ENCODE measurements at places on chromosomes 5 and 9.
A peak's percentile ranks its signal among the peaks of the same experiment; 100 is the strongest.

DNA sequence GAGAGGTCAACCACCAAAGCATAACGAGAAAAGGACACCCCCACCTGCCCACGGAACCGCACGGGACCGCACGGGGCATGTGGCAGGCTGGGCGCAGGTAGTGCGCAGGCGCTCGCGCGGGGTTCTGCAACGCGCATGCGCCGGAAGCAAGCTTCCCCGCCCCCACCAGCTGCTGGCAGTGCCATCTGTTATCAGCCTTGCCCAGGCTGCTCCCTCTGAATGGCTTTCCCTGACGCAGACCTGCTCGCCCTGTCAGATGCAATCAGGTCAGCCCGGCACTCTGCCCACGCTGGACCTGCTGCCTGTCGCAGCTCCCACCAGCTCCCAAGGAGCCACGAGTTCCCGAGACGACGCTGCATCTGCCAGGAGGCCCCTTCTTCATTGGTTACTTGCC is 22.8 kb downstream of the PTCH1 start:
- no peak for DNase-seq

DNA sequence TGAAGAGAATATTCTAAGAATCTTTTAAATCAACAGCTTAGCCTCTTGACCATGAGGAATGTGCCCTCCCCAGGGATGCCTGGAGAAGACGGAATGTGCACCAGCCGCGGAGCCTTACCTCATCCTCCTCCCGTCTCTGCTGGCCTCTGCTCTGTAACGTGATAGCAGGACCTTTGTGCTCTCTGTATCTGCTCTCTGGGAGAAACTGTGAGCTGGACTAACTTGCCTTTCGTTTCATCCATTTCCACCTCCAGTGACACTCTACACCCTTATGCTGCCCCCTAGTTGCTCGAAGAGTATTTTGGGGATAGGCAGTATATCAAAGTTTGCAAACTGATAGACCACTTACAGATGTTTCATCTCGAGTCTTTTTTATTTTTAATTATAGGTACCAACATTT is 141.4 kb downstream of the NPR3 start:
- DNase-seq, result peak; percentile 98

GRCh38 chr5:24804221-24804681 is 159.5 kb upstream of the CDH10 start:
- DNase-seq, result no peak

- DNase-seq, result no peak
These were observed 68.5 kb downstream of the DROSHA start for GRCh38 chr5:31463351-31463750.

DNA sequence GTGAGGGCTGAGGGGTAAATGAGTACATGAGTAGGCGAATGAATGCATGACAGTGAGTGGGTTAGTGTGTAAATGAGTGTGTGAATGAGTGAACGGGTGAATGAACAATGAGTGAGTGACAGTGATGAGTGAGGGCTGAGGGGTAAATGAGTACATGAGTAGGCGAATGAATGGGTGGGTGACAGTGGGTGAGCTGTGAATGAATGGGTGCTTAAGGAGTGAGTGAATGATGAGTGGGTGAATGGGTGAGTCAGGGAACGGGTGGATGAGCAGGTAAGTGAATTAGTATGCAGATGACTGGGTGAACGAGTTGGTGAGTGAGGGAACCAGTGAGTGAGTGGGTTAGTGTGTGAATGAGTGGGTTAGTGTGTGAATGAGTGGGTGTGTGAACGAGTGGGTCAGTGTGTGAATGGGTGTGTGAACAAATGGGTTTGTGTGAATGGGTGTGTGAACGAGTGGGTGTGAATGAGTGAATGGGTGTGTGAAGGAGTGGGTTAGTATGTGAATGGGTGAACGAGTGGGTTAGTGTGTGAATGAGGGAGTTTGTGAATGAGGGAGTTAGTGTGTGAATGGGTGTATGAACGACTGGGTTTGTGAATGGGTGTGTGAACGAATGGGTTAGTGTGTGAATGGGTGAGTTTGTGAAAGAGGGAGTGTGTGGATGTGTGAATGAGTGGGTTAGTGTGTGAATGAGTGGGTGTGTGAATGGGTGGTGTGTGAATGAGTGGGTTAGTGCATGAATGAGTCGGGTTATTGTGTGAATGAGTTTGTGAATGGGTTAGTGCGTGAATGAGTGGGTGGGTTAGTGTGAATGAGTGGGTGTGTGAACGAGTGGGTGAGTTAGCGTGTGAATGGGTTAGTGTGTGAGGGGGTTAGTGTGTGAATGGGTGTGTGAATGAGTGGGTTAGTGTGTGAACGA is 32.9 kb downstream of the NKD2 start:
- peak; percentile 25 for DNase-seq

DNA sequence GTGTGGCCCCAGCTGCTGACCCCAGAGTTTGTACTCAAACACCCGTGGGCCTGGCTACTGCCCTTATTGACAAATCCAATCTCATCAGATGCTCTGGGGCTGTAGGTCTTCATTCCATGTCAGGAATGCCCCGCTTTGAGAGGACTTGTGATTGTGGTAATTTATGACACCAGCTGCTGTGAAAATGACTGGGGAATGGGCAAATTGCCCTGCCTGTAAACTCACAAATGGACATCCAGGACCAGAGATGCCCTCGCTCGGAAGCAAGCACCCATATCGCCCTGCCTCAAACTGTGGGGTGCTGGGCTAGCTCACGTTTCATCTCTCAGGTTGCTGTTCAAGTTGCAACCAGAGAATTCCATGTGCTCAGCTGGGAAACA is 225.9 kb upstream of the MAP3K1 start:
- DNase-seq, result no peak

GRCh38 chr9:123345567-123345955 is 10.4 kb upstream of the CRB2 start:
- no peak for DNase-seq

- DNase-seq, result no peak
These were observed 520 bp upstream of the DHFR start for GRCh38 chr5:80655231-80655774.

DNA sequence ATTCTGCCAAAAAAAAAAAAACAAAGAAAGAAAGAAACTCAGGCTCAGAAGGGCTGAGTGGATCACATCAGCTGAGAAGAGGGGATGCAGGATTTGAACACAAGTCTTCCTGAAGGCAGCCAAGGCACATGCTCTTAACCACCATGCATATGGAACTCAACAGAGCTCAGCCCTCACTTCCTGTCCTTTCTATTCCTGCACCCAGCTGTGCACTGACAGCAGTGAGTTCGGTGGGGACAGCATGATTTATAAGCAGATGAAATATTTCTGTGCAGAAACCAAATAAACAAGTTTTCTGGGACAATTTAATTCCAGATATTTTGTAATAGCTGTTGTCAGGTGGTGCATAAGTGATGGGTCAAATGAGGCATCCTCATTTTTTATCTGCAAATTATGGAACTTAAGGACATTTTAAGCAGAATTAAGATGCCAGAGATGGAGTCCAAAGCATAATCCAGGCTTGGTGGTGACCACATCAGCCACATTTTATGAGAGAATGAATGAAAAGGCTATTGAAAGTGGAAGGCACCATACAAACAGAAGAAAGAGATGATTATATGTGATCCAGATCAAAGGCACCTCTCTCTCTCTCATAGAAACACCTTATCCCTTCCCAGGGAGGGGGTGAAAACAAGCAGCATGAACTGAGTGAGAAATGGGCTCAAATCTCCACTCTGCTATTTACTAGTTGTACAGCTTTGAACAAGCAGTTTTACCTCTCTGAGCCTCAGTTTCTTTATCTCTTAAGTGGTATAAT is 303.6 kb upstream of the MSX2 start:
- no peak for DNase-seq

DNA sequence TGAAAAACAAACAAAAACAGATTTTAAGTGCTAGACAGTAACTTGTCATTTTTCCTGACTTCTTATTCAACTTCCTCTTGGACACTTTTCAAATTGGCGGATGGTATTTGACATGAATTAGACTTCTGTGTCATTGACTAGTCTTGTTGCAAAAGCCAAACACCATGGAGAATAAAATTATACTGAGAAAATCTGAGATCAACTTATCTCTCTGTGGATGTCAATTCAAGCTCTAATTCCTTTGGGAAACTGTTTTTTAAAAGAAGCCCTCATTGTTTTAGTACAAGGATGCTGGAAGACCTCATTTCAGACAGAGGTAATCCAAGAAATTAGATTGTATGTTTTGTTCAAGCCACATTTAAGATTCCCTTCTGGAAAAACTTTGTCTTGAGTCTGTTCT is 831.0 kb downstream of the SEMA5A start:
- no peak for DNase-seq

- DNase-seq, result no peak
These were observed 108.5 kb downstream of the C9orf152 start for GRCh38 chr9:110099236-110100095.

- DNase-seq, result no peak
These were observed 135.8 kb downstream of the KDM4C start for GRCh38 chr9:6893350-6894131.

- no peak for DNase-seq
These were observed 333.5 kb downstream of the DEPDC1B start for GRCh38 chr5:60366489-60366888.

DNA sequence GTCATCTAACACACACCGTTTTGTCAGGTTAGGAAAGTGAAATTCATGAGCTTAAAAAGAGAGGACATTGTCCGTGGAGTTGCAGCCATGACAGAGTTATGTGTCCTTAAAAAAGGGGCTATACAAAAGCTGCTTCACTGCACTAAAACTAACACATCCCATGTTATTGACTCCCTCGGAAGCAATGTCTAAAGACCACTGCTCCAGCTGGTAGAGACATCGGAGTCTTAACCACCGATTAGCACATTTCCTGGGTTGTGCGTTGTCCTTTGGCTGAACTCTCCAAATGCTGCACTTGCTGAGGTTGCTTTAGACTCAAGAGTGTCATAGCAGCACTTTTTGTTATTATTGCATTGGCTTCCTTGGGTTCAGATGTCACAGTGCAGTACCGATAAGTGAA is 128.3 kb upstream of the C9orf72 start:
- no peak for DNase-seq

GRCh38 chr5:178496214-178496613 is 94.0 kb downstream of the COL23A1 start:
- no peak for DNase-seq

DNA sequence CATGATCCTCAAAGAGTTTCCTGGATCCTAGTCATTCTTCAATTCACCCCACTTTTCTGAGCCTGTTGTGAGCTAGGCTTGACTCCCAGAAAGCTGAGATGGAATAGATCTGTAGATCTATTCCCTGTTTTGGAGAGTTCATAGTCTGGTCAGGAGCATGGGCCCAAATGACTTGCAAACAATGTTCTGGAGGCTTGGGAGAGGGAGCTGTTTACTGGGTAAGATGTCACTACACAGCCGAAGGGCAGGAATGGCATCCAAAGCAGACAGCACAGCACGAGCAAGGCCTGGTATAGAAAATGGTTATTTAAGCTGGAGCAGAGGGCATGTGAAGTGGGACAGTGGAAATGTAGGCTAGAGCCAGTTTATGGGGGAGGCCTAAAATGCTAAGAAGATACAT is 152.5 kb upstream of the ALDH1B1 start:
- no peak for DNase-seq

- no peak for DNase-seq
These were observed 444 bp upstream of the CPLX2 start for GRCh38 chr5:175870820-175871447.

DNA sequence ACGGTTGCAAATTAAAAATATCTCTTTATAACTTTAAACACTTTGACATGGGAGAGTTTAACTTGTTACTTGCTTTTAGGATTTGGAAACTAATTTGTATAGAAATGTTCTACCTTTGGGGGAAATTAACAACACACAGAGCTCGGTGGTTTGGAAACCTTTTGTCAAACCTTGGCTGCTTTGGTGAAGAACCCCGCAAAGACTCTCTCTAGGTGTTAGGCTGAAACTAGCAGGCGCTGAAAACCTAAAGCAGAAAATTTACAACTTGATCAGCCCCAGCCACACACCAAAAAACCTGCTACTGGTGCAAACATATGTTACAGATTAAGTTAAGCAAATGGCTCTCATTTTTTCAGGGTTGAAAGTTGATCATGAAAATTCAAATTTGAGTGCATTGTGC is 25.8 kb downstream of the NR2F1 start:
- DNase-seq, result no peak

GRCh38 chr5:32233696-32234447 is 59.8 kb upstream of the GOLPH3 start:
- peak; percentile 59 for DNase-seq

DNA sequence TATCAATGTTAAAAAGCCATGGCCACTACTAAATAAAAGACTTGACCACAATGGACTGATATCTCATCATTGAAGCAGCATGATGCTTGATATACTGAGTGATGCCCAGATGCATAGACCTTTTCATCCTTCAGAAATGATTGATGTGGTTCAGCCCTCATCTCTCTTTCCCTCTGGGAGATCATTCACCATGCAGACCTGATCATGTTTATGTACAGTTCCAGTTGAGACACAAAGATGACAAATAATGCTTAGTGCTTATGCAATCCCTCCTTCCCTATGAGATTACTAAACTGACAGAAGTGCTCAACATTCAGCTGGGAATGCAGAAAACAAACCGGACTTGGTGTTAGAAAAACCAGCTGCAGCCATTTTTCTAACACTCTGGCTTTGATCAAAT is 91.9 kb upstream of the TLR4 start:
- no peak for DNase-seq

DNA sequence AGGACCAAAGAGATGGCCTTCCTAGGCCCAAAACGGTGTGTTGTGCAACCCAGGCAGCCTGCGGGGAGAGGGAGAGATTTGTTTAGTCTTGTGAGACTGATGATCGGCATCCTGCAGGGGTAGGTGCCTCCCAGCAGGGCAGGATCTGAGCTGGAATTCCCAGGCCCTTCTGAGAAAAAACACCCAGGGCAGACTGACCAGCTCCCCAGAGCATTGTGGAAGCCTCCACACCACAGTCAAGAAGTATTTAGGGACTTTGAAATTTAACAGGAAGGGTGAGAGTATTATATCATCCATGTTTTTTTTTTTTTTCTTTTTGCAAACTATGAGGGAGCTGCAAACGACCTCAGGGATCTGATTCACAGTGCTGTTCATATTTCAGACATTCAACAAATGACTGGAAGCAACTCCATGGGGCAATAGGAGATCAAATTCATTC is 104.5 kb upstream of the LHFPL2 start:
- DNase-seq, result no peak

- no peak for DNase-seq
These were observed 31.8 kb upstream of the ZNF366 start for GRCh38 chr5:72539038-72539437.

GRCh38 chr9:18710065-18710464 is 236.1 kb downstream of the ADAMTSL1 start:
- no peak for DNase-seq

DNA sequence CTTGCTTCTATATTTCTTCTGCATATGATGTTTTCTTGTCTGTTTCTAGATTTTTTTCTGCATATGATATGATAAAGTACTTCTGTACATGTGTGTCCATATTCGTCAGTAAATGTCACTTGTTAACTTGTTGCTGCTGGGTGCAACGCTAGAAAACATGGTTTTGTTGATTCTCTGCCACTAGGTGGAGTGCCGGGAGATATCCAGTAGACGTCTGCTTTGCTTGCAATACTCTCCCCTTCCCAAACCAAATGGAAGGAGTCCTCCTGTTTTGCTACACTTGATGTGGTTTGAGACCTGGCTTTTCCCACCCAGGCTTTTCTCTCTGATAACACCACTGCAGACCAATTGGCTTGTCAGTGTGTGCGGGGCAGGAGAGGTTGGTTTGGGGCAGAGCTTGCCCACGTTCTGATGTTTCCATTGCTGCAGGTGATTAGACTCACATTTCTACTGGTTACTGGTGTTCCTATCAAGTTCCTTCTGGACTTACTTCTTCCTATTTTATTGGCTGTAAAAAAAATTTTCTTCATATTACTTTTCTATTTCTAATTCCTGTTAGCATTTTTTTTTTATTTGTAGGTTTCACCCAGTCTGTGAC is 900.0 kb upstream of the CDH10 start:
- peak; percentile 39 for DNase-seq

- no peak for DNase-seq
These were observed 120.2 kb downstream of the SEMA6A start for GRCh38 chr5:116454417-116454927.
